Stimulated activated CD4-positive, alpha-beta T cell treated with anti-CD3 and anti-CD28 coated beads, Interleukin-1b, Interleukin-23, amount 100 ng/mL, for 1 hour (primary cell): ENCODE measurements at places on chromosomes 4 and X.
A peak's percentile ranks its signal among the peaks of the same experiment; 100 is the strongest.

GRCh38 chrX:47662144-47662657 is 3.2 kb upstream of the UXT start:
- DNase-seq, result no peak

DNA sequence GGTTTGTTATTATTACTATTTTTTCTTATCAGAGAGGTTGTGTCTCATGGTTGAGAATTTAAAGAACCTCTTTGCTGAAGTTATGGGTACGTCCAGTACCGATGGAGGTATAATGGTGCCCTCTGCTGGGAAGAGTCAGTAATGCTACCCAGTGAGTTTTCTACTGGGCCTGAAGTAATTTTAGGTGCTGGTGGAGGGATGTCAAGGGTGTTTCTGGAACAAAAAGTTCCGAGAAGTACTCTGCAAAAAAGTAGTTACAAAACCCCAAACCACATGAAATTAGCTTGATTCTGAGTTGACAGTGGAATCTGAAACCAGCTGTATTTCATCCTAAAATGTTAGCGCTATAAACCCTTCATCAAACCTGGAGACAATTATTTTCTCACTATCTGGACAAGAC is 102.5 kb upstream of the MID1 start:
- peak; percentile 5 for DNase-seq

DNA sequence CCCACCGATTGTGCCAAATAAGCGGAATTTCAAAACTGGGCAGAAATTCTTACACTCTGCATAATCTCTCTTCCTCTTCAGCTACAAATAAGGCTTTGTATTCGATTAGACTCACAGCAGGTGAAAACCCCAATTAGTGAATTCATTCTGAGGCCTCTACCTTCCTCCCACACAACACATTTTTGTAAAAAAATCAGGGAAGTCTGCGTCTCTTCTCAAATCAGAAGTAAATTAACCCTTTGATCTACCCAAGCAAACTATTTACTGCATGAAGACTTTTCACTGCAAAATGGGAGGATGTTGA is 200.6 kb upstream of the FTHL17 start:
- no peak for DNase-seq

DNA sequence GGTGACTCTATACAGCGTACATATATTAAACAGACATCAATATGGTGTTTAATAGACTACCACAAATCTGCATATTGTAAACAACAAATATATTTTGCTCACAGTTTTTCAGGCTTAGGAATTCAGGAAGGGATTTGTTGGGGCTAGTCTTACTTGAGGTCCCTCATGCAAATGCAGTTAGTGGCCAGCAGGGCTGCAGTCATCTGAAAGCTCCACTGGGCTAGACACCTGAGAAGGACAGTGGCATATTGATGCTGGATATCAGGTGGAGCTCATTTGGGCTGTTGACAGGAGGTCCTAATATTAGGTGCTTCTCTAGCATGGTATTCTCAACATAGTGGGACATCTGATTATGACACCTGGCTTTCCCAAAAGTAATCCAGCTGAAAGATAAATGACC is 493.8 kb upstream of the PABPC4L start:
- no peak for DNase-seq

- DNase-seq, result no peak
These were observed 288.3 kb downstream of the ZNF674 start for GRCh38 chrX:46256875-46257274.

DNA sequence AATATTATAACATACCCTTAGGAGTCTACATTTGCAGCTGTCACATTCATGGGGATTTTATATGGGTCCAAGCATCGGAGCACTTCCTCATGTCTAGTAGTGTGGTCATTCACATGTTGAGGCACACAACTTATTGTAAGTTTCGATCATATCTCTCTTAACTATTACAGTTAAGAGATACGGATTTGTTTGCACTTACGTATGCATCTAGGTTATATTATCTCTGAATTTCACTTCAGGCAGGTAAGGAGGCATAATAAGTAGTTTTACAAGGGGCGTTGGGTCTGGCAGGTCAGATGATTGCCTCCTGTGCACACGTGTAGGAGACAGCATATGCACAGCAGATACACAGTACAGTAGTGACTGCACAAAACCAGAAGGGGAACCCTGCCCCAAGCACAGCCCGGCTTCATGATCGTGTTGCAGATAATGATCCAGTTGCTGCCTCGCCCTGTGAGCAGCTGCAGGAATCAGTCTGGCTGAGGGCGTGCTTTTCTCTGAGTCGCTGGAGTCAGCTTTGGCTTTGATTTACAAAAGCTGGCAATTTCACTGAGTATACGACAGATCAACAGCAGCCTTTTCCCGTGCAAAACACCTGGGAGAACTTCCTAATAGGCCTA is 302.9 kb upstream of the GATB start:
- DNase-seq, result no peak

DNA sequence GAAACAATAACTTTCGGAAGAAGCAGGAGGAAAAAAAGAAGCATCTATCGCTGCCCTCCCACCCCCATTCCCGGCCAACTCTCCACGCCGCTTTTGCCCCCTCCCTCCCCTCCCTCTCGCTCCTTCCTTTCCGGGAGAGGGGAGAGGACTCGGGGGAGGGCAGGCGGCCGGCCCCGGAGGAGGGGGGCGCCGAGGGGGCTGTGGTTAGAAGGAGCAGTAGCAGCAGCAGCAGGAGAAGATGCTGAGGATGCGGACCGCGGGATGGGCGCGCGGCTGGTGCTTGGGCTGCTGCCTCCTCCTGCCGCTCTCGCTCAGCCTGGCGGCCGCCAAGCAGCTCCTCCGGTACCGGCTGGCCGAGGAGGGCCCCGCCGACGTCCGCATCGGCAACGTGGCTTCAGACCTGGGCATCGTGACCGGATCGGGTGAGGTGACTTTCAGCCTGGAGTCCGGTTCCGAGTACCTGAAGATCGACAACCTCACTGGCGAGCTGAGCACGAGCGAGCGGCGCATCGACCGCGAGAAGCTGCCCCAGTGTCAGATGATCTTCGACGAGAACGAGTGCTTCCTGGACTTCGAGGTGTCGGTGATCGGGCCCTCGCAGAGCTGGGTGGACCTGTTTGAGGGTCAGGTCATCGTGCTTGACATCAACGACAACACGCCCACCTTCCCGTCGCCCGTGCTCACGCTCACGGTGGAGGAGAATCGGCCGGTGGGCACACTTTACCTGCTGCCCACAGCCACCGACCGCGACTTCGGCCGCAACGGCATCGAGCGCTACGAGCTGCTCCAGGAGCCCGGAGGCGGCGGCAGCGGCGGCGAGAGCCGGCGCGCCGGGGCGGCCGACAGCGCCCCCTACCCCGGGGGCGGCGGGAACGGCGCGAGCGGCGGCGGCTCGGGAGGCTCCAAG is 1.3 kb downstream of the PCDH7 start:
- DNase-seq, result no peak

DNA sequence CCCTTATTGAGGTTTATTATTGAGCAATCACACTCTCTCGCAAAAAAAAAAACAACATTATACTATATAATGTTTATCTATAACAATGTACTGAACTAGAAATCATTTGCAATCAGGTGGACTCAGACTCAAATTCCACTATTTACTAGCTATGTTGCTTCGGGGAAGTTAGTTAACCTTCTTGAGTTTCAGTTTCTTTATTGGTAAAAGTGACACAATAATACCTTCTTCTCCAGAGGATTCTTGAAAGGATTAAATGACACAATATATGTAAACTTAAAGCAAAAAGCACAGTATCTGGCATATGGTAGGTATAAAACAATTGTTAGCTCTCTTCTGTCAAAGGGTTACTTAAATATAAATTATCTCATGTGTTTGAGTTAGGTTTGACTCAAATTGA is 31.5 kb upstream of the HDAC8 start:
- no peak for DNase-seq

GRCh38 chr4:55931043-55931442 is 17.7 kb upstream of the CEP135 start:
- no peak for DNase-seq

DNA sequence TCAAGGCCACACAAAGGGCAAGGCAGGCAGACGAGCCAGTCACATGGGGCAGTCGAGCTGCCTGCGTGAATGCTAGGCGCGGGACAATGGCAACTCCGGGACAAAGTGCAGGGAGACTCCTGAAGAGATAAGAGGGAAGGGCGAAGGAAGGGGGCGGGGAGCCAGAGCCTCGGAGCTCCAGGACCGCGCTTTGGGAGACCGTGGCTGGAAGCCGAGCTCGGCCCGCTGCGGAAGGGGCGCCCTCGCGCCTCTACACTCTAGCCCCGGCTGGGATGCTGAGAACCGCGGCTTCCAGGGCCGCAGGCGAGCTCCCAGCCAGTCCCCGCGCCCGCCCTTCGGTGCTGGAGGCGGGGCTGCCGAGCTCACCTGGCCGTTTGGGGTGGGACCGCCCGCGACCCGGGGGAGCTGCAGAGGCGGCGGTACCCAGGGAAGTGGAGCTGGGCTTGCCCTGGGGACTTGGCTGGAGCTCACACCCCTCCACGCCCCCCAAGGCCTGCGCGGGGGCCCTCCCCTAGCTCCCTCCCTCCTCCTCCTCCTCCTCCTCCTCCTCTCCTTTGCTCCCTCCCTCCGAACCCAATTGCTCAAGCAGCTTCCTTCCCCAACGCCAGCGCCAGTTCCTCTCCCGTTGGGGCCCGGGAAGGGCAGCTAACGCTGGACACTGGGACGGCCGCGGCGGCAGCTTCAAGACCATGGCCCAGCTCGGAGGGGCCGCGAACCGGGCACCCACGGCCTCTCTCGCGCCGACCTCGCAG is at the start of gene SOWAHD:
Gene SOWAHD (plus strand): TSS at position 610 of the 752 bp plus-strand sequence. CDS start 80 bp downstream, at position 690.
- DNase-seq, result no peak

- DNase-seq, result no peak
These were observed at the start of gene NPY2R for GRCh38 chr4:155208258-155209054. Gene NPY2R, plus strand, starts transcription at chr4:155208636. Its CDS starts 5,304 bp downstream, at chr4:155213940.

GRCh38 chrX:48076343-48076742 is 4.9 kb upstream of the ZNF630 start:
- DNase-seq, result no peak

GRCh38 chrX:10630320-10630719 is 9.9 kb upstream of the MID1 start:
- DNase-seq, result no peak

DNA sequence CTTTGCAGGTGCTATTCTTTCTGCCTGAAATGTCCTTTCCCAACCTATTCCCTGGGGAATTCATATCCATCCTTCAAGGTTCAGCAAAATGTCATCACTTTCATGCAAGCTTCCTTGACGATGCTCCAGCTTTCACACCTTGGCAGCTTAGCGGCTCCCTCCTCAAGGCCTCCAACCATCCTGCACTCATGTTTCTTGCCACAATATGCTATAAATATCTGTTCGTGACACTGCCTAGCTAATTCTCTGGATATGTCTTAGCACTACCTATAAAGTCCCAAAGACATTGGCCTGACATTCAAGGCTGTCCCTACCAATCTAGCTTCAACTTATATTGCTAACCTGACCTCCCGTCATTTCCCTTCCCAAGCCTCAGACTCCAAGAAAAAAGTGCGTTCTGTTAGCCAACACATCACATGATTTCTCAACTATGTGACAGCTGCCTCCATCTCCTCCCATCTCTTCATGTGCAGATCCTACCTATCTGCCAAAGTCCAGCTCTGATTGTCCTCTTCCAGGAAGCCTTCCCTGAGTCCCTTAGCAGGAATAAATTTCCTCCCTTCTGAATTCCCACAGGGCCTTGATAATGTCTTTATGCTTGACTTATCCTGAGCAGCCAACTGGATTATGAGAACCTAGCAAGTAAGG is 359.9 kb upstream of the F9 start:
- DNase-seq, result no peak

GRCh38 chr4:70607334-70607853 is 15.3 kb downstream of the AMBN start:
- DNase-seq, result no peak

DNA sequence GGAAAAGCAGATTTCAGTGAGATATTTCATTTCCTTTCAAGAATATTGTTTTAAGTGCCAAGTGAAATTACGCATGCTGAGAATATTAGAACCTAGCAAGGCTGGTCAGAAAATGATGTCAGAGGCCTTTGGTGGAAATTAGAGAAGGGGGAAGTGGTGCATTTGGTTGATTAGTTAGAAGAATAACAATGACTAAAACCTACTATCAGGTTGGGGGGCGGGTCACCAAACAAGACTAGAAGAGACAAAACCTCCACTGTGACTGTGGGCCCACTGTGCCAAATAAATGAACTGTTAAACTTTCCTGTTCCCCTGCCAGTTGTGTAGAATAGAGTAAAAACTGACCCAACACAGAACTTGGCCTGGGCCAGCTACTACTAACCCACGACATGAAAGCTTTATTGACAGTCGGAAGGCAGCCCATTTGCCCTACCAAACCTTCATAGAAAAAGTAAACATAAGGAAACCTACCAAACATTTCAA is 2.9 kb downstream of the RAPGEF2 start:
- DNase-seq, result no peak

- DNase-seq, result no peak
These were observed 2.2 kb downstream of the AKAP17A start for GRCh38 chrX:1593286-1594271.

DNA sequence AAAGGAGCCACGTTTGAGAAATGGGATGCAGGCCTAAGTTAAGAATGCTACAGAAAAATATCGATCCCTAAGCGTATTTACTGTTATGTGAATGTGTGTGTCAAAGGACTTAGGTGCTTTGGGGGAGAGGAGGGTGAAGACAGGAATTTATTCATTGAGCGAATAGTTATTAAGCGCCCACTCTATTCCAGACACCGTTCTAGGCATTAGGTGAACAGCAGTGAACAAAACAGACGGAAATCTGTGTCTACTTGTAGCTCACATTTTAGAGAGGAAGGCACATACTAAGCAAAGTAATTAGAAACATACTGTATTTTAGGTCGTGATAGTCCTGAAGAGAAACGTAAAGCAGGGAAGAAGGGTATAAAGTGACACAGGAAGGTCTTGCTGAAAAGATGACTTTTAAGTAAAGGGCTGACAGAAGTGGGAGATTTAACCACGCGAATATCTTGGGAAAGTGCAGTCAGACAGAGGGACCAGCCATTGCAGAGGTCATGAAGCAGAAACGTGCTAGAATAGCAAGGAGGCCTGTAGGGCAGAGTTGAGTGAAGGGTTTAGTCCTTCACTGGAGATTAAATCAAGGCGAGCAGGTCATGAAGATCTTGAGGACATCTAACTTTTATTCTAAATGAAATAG is 541 bp downstream of the AIMP1 start:
- no peak for DNase-seq

GRCh38 chrX:73401591-73402266 is 45.1 kb upstream of the CDX4 start:
- no peak for DNase-seq

DNA sequence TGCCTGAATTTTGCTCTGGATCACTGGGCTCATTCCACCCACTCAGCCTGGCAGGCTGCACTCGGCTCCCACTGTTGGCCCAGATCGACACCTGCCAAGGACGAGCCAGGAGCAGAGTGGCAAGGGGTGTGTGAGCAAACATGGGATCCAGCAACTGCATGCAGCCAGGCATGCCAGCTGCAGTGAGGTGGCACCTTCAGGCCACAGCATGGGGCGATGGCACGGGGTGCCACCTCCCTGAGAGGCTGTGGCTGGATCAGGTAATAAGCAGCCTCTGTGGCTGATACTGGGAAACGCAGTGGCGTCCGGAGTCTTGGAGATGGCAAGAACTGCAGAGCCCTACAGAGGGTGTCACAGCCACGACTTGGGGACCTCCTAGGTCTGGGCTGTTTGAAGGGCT is 244.5 kb upstream of the FSTL5 start:
- DNase-seq, result no peak

GRCh38 chr4:110124711-110125110 is 73.7 kb downstream of the ELOVL6 start:
- DNase-seq, result no peak

GRCh38 chr4:158724637-158725036 is 1.4 kb upstream of the PPID start:
- DNase-seq, result no peak

- DNase-seq, result no peak
These were observed 223.9 kb upstream of the VEGFC start for GRCh38 chr4:177016541-177017141.

- DNase-seq, result no peak
These were observed 466.8 kb upstream of the FAM241A start for GRCh38 chr4:111678479-111678878.
